ENCODE measurements at places on chromosomes 4 and X.

- no peak for DNase-seq
Observed at GRCh38 chrX:135432453-135432852, 10.7 kb downstream of the SMIM10L2A start.

DNA sequence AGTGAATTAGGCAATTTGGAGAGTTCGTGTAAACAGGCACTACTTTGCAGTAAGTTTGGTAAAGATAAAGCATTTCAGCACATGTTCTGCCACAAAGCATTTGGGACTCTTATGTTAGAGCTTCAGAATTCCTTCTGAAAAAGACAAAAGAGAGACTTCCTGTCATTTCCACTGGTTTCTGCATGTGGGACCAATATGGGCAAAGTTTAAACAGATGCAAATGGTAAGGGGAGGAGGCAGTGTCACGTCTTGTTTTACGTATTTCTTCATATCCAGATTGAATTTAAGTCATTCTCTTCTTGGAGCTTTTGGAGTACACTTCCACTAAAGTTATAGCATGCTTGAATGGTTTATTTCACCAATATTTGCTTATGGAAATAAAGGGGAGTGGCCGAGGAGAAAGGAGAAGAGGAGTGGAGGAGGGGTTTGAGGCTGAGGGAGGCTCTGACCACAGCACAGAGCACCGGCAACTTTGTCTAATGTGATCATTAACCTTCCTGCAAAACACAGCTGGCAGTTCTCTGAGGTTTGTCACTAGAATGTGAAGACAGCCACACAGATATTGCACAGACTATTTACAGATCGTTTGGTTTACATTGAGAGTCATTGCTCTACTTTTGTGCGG is at the start of gene APELA:
APELA (plus strand) TSS at position 479 of the 625 bp plus-strand sequence. CDS start 154 bp downstream, outside the sequence.
- DNase-seq = no peak

GRCh38 chr4:42464550-42465094 is 67.3 kb downstream of the SHISA3 start:
- DNase-seq = no peak

GRCh38 chr4:183369073-183369472 is 46.8 kb upstream of the CLDN24 start:
- DNase-seq = no peak

- no peak for DNase-seq
Observed at GRCh38 chrX:42050345-42050744, 127.0 kb upstream of the CASK start.

DNA sequence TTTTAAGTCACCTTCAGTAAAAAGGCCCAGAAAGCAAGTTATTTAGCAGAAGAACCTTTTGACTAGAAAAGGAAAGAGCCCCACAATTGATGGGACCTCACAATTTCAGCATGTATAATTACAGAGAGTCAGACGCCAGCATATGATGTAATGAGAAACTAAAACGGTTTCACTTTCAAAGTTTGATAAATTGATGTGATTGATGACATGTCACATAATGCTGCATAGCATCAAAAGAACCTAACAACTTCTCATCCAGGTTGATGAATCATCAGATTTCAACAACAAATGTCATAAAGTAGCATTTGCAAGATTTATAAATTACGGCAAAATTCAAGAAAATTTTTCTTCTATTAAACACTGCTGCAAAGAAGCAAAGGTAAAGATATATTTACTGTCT is 3.9 kb upstream of the GAR1 start:
- DNase-seq = no peak

GRCh38 chr4:78242071-78242470 is 184.9 kb downstream of the FRAS1 start:
- DNase-seq = peak; percentile 39

GRCh38 chr4:65971686-65972085 is 301.4 kb upstream of the EPHA5 start:
- no peak for DNase-seq

DNA sequence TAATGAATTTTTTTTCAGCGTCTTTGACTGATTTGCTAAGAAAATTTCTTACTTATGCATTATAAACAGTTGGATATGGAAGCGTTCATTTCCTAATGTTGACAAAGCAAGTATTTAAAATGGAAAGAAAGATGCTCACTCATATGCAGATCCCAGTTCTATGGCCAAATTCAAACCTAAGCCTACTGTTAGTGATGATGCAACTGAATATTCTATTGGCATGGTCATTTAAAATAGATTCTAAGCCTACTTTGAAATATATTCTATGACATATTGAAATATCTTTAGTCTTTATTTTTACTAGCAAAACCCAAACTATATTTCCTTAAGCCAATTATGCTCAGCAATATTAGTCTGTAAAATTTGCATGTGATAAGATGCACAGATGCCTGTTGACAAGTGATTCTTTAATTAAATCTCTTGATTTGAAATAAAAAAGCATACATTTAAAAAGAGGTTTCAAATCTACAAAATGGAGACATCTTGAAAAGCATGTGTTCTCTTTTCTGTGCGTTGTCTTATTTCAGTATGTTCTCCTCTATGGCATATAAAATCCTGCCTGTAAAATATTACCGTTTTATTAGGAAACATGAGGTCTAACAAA is 96.6 kb upstream of the NAP1L5 start:
- no peak for DNase-seq

DNA sequence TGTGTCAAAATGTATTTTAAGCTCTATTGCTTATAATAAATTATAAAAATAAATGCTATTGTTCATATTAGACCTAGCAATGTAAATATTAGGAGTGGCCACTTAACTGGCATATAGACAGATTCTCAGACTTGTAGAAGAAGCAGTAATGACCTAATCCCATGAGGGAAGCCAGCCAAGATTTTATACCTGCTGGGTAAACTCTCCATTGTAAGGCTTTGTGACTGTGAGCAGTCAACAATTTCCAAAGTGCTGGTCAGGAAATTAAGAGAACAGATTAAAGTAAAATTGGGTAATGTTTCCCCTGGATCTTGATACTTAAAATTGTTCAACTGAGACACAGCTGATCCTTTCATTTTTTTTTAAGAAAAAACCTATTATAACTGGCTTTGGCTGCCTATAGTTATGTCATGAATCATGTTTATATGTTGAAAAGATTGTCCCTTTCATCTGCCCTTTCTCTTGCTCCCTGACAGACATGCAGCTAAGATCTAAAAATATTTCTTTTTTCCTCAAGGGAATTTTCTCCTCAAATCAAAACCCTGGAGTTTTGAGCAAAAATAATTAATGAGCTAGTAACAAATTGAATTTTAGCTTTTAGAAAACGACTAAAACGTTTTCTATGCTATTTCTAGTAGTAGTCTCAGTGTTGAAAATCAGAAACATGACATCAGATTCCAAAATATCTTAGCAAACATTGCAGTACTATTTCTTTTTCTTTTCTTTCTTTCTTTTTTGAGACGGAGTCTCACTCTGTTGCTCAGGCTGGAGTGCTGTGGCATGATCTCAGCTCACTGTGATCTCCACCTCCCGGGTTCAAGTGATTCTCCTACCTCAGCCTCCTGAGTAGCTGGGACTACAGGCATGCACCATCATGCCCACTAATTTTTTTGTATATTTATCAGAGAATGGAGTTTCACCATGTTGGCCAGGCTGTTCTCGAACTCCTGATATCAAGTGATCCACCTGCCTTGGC is 77.9 kb downstream of the ADGRL3 start:
- no peak for DNase-seq

DNA sequence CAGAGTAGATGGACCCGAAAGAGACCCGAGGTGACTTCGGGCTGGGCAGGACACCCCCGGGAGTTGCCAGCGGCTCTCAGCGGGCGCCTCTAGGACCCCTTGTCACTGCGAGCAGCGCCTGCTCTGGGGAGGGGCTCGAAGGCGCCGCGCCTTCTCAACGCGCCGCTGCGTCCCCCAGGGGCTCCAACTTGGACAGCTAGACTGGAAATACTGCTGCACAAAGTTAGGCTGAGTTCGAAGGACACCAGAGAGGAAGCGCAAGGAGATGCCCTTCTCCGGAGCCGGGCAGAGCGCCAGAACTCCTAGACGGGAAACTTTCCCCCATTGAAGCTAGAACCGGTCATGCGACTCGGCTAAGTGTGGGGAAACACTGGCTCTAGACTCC is 493 bp upstream of the KCNIP4 start:
- no peak for DNase-seq

DNA sequence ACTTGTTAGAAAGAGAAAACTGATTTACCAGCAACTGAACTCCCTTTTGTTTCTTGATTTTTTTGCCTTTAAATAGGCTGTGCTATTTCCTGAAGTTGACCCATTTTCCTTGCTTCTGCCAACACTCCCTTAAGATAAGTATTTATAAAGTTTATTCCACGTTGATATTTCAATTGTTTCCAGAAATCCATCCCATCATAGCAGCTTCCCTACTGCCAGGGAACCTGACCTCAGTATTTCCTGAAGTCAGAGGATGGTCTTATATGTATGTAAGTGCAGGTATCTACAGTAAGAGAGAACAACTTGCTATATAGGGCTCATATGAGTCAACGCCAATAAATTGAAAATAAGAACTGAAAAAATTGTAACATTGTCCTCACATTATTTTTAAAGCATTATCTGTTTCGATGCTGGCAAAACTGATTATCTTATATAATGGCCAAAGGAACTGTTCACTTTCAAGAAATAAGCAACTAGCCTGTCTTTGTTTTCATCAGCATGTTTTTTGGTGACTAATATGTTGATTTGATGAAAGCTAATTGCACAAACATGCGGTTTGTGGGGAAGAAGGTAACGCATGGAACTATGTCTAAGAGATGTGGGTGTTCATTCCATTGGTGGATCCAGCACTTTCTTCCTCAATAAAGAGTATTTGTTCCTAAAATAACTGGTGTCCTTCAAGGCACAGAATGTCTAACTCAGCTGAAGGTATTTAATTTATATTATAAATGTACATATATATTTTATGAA is 4.7 kb downstream of the LIMCH1 start:
- no peak for DNase-seq

GRCh38 chr4:5638976-5639375 is 69.4 kb downstream of the EVC2 start:
- peak; percentile 62 for DNase-seq

DNA sequence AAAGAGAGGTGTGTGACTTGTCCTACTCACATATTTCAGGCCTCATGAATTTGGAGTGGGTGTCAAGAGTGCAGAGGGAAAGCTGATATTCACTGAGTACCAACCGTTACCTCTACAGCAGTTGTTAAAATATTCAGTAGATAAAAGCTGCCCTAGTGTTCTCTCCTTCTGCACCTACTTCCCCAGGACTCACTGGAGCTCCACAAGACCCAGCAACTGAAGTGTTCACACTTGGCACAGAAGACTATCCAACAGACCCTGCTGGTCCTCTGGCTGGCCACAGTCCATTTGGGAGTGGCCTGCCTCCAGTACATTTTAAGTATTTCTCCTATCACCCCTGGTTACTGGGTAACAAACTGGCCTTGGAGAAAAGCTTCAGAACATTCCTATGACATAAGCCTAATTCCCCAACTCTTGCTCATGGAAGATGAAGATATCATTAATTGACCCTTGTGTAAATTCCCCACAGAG is 70.8 kb downstream of the PPARGC1A start:
- peak; percentile 32 for DNase-seq

DNA sequence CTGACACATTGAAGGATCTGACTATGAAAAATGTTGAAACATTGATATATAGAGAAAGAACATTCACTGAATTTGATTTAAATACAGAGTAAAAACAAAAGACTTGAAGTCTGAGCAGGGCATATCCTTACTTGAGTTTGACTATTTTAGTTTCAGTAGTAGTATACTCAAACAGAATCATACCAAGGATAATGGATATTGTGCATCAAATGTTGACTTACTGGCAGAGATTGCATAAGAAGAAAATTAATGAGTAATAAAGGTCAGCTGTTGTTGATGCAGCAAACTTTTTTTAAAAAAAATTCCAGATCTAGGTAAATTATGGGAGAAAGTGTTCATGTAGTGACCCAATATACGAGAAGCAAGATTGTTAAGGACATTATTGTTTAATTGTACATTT is 94.5 kb upstream of the APOOL start:
- no peak for DNase-seq

GRCh38 chr4:92047209-92047875 is 256.4 kb upstream of the GRID2 start:
- DNase-seq = no peak

- DNase-seq = no peak
Observed at GRCh38 chr4:169175476-169175875, 95.3 kb downstream of the SH3RF1 start.

DNA sequence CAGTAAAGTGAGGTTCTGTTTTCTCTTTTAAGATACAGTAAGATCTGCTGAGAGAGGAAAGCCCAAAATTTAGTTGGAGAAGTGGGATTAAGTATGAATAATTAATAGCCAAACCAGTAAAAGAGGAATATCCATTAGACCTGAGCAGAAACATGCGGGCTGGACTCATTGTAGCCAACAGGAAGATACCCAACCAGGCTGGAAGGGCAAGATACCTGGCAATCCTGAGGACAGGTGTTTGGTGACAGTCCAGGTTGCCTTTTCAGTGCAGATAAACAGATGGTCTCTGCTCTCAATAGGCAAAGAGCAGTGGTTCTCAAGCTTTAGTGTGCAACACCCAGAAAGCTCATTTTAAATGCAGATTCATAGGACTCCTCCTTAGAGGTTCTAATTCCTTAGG is 980.8 kb upstream of the GRID2 start:
- DNase-seq = no peak

Measured in AG20443 (cell line).